ENCODE measurements at places on chromosomes 5 and 9. TPM values are rescaled to one million over a fixed set of nuclear protein-coding genes. Genes with fewer than 3 reads are reported as not detected.

SLC4A9 gene
- 0.02 TPM for total RNA-seq

CCDC192 gene
- not detected for total RNA-seq

SLC34A3 gene
- total RNA-seq = 0.15 TPM

GMCL2 gene
- total RNA-seq = not detected

LMX1B gene
- total RNA-seq = 1.1 TPM

BRINP1 gene
- 0.15 TPM for total RNA-seq

SYNPO gene
- 21.7 TPM for total RNA-seq

SV2C gene
- not detected for total RNA-seq

RABEPK gene
- total RNA-seq = 37.8 TPM

WHRN gene
- 7.8 TPM for total RNA-seq

ZDHHC21 gene
- 2.7 TPM for total RNA-seq

IL5 gene
- total RNA-seq = not detected

Measured in A549 treated with AZD2906 at 1 μM for 4 hours (cell line).